Activated T-helper 2 cell treated with anti-CD3 and anti-CD28 coated beads, Interferon-gamma antibody, Interleukin-2, Interleukin-4, amounts not matched to agents 10 μg/mL and 5 μg/mL and 100 μg/mL, durations not matched to agents 14 hours and 24 hours and 36 hours (primary cell): ENCODE measurements at places on chromosomes 7 and 10. TPM values are rescaled to one million over a fixed set of nuclear protein-coding genes. Genes with fewer than 3 reads are reported as not detected.

Gene OR2A12
- total RNA-seq = not detected in 2 replicates

Gene MARVELD1
- total RNA-seq = 5.6 and 6.5 TPM in 2 replicates

- H3K36me3 ChIP-seq = no peaks in the 10 kb centered on the region
- no peak overlapping the region for H3K4me3 ChIP-seq
- no peak for DNase-seq
- no peak overlapping the region for H3K27ac ChIP-seq
- no peaks in the 10 kb centered on the region for H3K27me3 ChIP-seq
Measured at GRCh38 chr10:115861864-115862263, 411.1 kb downstream of the GFRA1 start.

- H3K4me3 ChIP-seq = no peak overlapping the region
- DNase-seq = no peak
- no peaks in the 10 kb centered on the region for H3K27me3 ChIP-seq
- H3K4me1 ChIP-seq = peaks cover 15% of the 10 kb centered on the region
Measured at GRCh38 chr10:78768041-78768835, 300.5 kb upstream of the ZMIZ1 start.

- H3K36me3 ChIP-seq = no peaks in the 10 kb centered on the region
- peaks cover 4% of the 10 kb centered on the region for H3K27me3 ChIP-seq
- H3K4me1 ChIP-seq = no peaks in the 10 kb centered on the region
- DNase-seq = no peak
Measured at GRCh38 chr10:47033081-47033480, 121.9 kb downstream of the PTPN20 start.

- H3K27me3 ChIP-seq = no peaks in the 10 kb centered on the region
- no peak for DNase-seq
- no peak overlapping the region for H3K27ac ChIP-seq
- H3K4me3 ChIP-seq = no peak overlapping the region
- no peaks in the 10 kb centered on the region for H3K4me1 ChIP-seq
Measured at GRCh38 chr10:93131986-93132385, 58.3 kb downstream of the CYP26A1 start.

Gene CUZD1
- total RNA-seq = 2.5 and 2.9 TPM in 2 replicates

GRCh38 chr7:147771344-147771743 is 819.2 kb upstream of the C7orf33 start:
- no peaks in the 10 kb centered on the region for H3K4me1 ChIP-seq
- no peak overlapping the region for H3K4me3 ChIP-seq
- no peaks in the 10 kb centered on the region for H3K27me3 ChIP-seq
- no peaks in the 10 kb centered on the region for H3K36me3 ChIP-seq
- no peak for DNase-seq

- peaks cover 20% of the 10 kb centered on the region for H3K27me3 ChIP-seq
- no peak for DNase-seq
Measured at GRCh38 chr7:19139706-19140327, 5.4 kb downstream of the FERD3L start.

DNA sequence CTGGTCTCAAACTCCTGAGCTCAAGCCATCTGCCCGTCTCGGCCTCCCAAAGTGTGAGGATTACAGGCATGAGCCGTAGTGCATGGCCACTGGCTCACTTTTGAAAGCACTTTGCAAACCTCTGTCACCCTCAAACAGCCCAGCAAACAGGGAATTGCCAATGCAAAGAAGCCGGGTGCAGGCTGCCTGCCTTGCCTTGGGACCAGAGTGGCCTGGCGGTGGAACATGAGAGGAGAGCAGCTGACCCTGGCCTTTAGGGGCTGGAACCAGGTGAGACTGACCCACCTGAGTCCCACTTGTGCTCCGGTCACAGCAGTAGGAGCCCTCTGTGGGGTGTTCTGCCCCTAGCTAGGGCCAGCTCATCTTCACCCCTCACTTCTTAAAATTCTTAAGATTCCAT is 237.1 kb upstream of the GALNT17 start:
- no peaks in the 10 kb centered on the region for H3K36me3 ChIP-seq
- no peaks in the 10 kb centered on the region for H3K4me1 ChIP-seq
- DNase-seq = no peak
- no peak overlapping the region for H3K27ac ChIP-seq
- no peaks in the 10 kb centered on the region for H3K27me3 ChIP-seq

Gene EN2
- total RNA-seq = not detected in 2 replicates

DNA sequence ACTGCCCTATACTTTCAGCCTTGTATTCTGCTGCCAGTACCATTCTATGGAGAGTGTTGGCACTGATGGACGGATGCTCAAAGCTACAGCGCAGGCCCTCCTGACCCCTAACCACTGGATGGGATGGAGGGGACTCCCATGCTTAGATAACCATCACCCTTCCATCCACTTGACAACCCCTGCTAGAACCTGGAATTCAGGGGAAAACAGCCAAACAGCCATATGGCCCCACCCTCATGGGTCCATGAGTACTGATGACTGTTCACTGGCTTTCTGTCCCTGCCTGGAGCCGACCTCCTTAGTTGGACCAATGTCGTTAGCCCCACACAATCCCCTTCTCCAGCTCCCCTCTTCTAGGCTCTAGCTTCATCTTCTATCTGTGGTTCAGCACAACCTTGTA is 16.2 kb downstream of the DUSP5 start:
- H3K4me1 ChIP-seq = peaks cover 47% of the 10 kb centered on the region
- no peak overlapping the region for H3K4me3 ChIP-seq
- peaks cover 88% of the 10 kb centered on the region for H3K36me3 ChIP-seq
